Activated naive CD4-positive, alpha-beta T cell (primary cell): ENCODE measurements at places on chromosomes 16 and 17.

- no peak for DNase-seq
Observed at GRCh38 chr17:82348866-82349265, 10.2 kb upstream of the TEX19 start.

DNA sequence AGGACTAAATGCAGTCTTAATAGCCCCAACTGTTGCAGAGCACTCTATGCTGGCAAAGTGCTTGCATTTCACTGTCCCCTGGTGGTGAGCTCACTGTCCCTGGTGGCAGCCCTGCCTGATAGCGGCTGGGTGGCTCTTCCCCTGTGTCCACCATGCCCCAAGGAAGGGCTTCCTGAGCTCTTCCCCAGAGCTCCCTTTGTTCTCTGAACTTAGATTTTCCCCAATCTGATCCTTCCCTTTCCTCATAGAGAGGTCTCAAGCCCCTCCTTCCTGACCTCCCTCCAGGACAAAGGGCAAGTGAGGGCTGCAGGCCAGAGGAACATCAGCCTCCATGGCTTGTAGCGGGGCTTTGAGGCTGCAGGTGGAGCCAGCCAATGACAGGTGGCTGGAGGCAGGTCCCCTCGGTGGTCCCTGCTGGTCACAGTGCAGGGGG, 17.0 kb downstream of the BEAN1 start:
- DNase-seq: no peak

DNA sequence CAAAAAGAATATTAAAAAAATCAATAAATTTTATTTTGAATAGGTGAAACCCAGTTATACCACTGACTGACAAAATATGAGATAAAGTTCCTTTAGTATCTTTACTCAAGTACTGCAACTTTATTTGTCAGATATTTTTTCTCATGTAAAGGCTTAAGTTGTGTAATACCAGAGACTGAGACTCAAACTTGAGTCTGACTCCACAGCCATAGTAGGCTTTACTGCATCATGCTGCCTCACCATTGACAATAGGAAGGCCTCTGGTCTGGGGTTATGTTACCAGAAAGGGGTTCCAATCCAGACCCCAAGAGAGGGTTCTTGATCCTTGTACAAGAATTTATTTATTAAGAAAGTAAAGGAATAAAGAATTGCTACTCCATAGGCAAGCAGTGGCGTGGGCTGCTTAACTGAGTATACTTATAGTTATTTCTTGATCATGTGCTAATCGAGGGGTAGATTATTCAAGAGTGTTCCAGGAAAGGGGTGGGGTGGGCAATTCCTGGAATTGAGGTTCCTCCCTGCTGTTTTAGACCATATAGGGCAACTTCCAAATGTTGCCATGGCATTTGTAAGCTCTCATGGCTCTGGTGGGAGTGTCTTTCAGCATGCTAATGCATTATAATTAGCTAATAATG, 187.4 kb upstream of the WSB1 start:
- DNase-seq: no peak

DNA sequence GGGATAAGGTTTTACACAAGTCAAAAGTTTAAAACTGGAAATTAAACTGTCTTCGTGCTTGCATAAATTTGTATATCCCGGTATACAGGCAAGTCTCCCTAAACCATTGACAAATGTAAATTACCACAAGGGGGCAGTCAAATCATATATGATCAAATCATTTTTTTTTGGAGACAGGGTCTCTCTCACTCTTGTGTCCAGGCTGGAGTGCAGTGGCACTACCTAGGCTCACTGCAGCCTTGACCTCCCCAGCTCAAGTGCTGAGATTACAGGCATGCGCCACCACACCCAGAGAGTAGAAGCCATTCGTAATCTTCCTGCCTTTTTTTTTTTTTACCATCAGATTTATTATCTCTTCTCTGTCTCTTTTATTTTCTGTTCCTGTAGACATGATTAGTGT, 18.5 kb downstream of the TOP2A start:
- DNase-seq: no peak

DNA sequence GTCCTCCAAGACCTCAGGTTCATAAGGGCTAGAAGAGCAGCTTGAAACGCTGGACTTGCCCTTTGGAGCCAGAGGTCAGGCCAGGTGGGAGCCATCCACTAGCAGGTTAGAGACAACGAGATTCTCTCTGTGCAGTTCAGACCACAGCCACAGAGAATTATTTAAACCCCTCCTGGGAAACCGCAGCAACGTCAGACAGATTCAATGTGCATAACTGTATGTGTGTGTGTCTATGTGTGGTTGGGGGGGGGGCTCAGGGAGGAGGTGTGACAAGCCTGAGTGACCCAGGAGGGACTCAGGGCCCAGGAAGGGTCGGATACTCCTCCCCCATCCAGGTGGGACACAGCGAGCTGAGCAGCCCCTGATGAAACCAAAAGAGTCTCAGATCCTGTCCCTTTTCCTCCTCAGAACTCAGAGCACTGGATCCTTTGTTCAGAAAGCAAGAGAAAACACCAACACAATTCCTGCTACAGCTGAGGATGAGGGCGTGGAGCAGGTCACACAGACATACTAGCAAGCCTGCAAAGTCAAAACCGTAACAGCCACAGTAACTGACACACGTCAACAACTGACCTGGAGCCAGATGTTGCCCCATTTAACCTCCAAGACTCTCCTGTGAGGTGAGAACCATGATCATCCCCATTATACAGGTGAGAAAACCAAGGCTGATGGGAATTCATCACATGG, 66.8 kb downstream of the XYLT1 start:
- no peak for DNase-seq

DNA sequence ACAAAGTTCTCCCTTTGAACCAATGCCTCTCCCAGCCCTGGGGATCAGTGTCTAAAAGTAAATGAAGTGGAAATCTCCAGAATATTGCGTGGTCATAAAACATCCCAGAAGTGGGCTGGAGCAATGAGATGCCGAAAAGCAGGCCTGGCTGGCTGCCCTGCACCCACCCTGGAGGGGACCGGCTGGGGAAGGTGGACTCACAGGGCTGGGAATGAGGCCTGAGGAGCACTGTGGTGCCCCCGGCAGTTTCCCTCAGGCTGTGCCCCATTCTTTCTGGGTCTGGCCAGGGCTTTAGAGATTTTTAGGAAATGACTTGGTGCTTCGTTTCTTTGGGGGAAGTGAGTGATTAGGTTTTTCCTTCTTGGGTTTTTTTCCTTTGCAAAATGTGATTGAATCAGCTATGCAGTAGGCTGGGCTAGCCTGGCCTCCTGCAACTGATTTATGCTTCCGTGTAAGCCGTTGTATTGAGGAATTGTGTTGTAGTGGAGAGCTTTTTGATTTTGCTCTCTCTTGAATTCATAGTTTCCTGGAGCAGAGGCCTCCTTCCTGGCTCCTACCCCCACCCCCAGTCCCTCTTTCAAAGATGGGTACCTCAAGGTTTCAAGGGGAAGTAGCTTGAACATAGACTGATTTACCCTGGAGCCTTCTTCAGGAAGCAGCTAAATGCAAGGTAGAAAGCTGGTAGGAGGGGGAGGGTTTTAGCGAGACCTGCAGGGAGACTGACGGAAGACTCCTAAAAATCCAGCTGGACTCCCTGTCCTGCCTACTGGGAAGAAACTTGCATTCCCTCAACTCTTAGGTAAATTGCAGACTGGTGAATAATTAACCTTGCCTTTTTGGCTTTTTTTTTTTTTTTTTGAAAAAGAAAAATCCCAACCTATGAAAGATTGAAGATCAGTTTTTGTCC, 170.2 kb downstream of the RAB11FIP4 start:
- DNase-seq: no peak

GRCh38 chr17:73749928-73750605, 105.8 kb upstream of the SDK2 start:
- DNase-seq: no peak

- no peak for DNase-seq
Observed at GRCh38 chr17:4270736-4271135, 7.0 kb upstream of the ANKFY1 start.

DNA sequence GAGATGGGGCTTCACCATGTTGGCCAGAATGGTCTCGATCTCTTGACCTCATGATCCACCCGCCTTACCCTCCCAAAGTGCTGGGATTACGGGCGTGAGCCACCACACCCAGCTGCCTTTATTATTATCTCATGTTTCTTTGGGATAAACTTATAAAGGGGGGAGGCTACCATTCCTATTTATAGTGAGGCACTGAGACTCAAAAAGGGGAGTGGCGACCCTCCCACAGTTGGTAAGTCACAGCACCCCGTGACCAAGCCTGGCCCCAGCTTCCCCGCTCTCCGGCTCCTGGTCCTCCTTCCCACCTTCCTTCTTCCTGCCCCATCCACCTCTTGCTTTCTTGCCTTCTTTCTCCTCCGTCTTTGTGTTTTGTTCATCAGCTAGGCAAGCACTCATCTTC, 5.2 kb downstream of the MYH3 start:
- DNase-seq: no peak

- DNase-seq: no peak
Observed at GRCh38 chr17:62716834-62717588, 89.5 kb downstream of the MRC2 start.

DNA sequence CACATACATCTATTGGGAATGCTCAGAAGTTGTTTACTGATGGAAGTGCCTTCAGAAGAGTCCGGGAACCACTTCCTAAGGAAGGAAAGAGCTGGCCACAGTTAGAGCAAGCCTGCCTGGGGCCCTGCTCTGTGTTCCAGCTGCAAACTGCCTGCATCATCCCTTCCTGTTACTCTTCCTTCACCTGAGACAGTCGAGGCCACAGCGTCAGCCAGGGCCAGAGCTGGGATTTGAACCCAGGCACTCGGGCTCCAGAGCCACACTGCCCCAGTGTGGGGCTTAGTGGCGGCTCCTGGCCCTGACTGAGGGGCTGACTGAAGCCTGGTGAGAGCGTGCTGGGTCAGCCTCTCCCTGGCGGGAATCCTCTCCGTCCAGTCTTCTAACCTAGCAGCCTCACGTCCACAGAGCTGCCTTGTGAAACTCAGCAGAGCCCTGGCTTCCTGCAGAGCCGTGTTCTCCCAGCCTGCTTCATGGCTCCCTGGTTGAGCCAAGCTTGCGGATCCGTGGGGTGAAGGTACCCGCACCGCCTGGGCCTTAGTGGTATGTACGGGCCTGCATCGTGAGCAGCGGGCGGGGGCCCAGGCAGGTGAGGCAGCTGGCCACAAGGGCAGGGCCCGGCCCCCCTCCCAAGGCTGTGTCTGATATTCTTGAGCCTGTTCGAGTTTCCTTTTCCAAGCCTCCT, 4.6 kb upstream of the C17orf99 start:
- DNase-seq: no peak

DNA sequence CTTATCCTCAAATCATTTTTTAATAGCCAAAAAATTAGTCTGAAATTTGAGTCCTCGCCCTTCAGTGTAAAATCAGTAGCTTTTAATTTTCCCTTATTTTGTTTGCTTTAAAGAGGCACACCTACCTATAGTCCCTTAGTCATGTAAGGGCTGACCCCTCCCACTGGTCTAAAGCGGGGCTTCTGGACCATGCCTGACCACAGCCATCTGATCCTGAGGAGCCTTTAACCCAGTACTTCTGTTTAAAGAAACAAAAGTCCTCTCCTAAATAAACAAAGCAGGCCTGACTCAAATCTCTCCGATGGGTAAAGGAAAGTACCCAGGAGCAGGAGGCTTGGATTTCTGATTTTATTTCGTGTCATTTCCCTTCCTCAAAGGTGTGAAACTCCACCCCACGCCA, 92.0 kb upstream of the CCL2 start:
- DNase-seq: no peak
